ENCODE measurements at places on chromosomes 16 and 17.
A peak's percentile ranks its signal among the peaks of the same experiment; 100 is the strongest.

DNA sequence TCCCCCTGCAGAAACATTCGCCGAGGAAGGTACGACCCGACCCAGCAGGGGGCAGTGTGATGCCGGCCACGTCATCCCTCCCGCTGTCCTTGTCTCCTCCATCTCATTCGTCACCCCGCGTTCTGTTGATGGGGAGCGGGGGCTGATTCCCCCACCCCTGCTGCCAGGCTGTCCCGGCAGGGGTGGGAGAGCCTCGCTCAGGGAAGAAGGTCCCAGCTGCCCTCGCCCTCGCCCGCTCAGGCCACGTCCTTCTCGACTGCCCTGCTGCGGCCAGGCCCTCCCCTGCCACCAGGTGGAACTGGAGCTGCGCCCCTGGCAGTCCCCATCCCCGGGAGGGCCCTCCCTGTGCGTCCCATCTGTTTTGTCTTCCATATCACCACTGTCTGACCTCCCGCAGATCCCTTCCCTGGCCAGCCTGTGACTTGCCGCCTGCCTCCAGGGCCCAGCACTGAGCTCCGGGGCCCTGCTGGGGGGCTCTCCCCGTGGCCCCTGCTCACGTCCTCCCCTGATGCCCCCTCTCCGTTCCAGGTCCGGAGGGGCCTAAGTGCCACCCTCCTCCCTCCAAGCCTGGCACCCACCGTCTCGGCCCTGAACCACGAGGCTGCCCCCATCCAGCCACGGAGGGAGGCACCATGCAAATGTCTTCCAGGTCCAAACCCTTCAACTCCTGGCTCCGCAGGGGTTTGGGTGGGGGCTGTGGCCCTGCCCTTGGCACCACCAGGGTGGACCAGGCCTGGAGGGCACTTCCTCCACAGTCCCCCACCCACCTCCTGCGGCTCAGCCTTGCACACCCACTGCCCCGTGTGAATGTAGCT, 20.6 kb downstream of the ADAM11 start:
- DNase-seq: peak; percentile 80

DNA sequence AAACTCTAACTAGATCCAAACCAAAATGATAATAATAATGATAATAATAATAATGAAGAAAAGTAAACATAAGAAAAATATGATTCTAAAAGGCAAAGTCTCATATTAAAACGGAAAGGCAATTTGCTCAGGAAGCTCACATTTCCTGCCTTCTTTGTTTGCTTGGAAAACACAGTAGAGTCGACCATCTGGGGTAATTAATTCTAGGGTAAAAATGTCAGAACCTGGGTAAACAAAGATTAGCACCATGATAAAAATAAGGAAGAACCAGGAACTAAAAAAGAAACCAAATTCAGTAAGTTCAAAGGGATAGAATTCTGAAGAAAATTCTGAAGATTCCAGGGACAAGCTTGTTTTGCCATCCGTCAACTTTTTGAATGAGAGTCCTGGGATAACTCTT, 16.2 kb downstream of the KRABD2 start:
- no peak for DNase-seq

GRCh38 chr16:26031286-26031685, 339.5 kb downstream of the HS3ST4 start:
- DNase-seq: no peak

DNA sequence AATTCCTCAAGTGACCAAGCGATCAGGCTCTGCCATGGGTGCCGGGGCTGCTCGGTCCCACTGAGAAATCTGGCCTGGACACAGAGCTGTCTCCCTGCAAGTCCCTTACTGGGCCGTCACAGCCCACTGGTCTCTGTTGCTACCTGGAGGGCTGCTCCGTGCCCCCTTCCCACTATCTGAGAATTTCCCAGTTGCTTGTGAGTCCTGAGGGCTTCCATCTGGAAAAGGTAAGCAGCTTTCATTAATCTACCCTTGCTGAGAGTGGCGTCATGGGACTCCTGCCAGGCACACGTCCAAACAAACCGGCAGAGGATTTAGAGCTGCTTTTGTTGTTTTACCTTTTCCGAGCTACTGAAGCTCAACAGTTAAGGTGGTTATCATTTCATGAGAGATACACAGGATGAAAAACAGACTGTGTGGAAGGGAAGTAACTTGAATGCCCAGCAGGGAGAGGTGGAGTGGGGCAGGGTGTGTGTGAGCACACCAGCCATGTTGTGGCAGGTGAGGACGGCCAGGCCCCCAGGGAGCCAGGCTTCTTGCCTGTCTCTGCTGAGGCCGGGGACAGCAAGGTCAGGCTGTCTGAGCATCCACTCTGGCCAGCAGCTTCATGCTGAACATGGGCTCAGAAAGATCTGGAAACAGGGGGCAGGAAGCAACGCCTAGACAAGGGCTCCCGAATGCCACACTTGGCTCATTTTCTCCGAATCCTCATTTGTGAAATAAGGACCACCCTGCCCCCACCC, 50.6 kb downstream of the GTF3C1 start:
- no peak for DNase-seq

DNA sequence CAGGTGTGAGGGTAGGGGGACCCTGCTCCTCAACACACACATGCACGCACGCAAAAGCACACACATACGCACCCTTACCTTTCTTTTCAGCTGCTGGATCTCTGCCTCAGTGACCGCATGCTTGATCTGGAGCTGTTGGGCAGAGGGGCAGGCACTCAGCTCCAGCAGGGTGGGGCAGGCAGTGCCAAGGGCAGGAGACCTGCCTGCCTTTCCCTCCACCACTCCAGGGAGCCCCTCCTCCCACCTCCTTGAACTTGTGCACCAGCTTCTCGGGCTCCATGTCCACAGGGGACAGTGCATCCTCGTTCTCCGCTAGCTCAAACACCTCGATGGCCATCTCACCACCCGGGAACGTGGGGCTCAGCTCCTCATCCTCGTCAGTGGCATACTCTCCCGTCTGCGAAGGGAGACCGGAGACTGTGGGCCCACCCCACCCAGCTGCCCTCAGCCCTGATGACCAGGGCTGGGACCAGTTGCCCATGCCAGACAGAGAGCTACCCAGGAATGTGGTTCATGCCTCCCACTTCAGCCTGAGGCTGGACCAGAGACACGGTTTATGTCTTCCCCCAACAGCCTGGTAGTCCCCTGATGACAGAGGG, 9.3 kb upstream of the SAMD14 start:
- DNase-seq: no peak

DNA sequence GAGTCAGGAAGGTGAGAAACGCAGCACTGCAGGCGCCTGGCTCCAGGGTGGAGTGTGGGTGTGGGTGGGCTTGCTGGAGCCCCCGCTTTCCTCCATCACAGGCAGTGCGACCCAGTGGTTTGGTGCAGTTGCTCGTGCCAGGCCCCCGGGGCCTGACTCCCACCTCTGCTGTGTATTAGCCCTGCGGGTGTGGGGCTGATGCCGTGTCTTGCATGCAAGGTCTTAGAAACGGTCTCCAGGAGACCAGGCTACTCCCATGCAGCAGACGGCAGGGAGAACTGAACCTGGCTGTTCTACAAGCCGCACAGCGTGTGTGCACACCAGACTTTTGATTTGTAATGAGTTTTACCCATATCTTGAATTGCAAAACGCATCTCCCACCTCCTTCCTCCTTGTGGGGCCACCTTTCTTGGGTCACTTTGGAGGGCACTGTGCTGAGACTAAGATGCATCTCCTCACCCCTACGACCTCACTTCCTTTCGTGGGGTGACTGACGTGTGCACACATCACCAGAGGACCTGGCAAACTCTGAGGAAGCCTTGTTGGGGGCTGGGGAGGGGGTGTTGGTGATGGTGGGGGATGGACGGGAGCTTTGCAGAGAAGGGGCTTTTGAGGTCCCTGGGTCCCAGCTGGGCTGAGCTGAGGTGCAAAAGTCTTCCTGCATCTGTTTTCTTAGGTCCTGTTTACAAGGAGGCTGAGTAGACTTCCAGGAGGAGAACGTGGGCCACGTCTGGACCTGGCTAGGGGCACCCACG, 101.8 kb upstream of the TNRC6C start:
- DNase-seq: no peak

DNA sequence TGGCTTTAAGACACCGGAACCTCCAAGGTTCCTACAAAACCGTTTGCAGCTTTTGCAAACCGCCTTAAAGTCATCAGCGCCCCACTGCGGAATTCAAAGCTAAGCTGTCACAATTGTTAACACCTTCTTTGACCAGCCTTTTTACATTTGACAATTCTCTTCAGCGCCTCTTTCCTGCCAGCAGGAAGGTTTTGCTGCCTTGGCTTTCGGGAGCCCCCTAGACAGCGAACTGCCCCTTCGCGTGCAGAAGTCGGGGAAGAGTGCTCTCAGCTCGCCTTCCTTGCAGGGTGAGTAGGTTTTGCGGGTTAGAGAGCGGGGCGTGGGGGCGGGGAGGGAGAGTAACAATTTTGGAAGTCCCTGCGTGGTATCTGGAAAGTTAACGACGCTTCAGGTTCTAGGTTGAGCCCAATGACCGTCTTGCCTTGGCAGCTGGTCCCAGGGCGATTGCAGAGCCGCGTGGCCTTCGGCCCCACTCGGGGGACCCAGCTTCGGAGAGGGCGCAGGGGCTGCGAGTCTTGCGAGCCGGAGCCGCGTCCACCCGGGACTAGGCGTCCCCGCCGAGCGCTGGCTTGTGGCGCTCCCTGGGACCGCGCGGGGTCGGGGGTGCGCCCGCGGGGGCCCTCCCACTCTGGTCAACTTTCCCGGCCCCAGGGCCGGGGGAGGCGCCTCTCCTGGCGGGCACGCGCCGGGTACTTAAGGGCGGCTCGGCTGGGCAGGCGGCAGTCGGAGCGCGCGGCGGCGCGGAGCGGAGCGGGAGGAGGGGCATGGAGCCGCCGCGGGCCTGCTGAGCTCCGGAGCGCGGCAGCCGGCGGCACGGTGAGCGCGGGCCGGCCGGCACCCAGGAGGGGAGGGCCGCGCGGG, at the start of gene HAS3:
TSS of gene HAS3 (plus strand) at position 153 of the 861 bp plus-strand sequence. CDS start 3,743 bp downstream, outside the sequence.
- DNase-seq: no peak
